COR-L47 (cell line): ENCODE measurements at places on chromosomes 5 and 9.

GRCh38 chr5:136598802-136599404 lies 233.6 kb upstream of the TRPC7 start:
- no peak for DNase-seq

- no peak for DNase-seq
These were observed 89.9 kb downstream of the MAPKAP1 start for GRCh38 chr9:125617087-125617486.

- no peak for DNase-seq
These were observed 174.0 kb downstream of the PALM2AKAP2 start for GRCh38 chr9:109953813-109954497.

- no peak for DNase-seq
These were observed 35.8 kb upstream of the MAMDC2 start for GRCh38 chr9:70007831-70008230.
